GM18507 (cell line): ENCODE measurements at places on chromosomes 2 and 18.

- DNase-seq, result no peak
Measured at GRCh38 chr2:119282996-119283511, 59.4 kb downstream of the STEAP3 start.

DNA sequence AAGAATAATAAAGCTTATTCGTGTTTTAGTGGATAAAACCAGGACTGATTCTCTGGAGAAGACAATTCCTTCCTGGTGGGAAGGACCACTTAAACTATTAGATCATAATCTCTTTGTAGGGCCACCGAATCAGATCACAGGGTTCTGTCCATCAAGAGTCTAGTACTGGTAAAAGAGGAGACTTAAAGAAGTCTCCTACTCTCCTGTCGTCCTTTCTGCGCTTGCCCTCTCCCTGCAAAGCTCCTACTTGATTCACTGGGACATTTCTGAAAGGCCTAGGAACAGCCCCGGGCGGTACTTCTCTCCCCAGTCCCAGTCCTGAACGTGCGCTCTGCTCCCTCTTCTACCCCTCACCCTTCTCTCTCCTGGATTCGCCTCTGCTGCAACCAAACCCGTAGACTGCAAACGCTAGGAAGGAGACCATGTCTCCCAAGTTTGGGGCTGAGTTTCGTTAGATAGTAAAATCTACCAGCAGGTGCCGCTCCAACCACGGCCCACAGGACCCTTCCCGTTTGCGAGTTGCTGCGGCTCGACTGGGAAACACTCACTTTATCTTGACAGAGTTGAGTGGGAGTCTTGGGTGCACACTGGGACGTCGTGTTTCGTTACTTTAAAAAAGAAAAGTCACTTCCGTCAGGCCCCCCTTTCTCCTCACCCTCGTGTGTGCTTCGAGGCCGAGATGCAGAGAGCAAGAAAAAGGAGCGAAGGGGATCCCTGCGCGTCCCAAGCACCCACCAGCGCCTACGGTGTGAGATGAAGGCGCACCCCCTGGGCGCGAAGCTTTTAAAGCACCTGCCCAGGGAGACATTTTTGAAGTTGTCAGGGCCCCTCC is 923 bp downstream of the FIGLA start:
- DNase-seq, result no peak

GRCh38 chr18:23662309-23663263 is at the start of gene ANKRD29:
Gene ANKRD29, minus strand, starts transcription at chr18:23662911. Its CDS starts 181 bp downstream, at chr18:23662730.
- no peak for DNase-seq

GRCh38 chr2:239296020-239296932 is 104.5 kb downstream of the HDAC4 start:
- DNase-seq, result no peak

DNA sequence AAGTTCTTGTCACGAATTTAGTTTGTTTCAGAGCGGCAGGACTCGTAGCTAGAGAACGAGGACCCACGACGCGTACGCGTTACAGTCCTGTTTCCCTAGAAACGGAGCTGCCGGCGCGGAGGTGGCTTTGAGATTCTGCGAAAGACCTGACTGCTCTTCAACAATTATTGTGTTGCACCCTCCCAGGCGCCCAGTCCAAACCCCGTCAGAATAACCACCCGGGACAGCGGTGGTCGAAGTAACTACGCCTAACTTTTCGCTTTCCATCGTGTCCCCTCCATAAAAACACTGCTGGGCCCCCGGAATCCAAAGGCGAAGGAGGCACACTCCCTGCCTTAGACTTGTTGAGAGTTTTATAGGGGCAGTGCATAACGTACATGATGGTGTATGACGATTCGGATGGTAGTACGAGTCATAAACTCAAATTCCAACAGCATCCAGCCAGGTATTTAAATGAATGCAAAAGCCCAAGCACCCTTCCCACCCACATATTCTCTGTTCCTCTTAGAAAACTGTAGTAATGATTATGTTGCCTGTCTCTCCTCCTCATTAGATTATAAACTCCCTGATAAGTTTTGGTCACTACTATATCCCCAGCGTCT is 651 bp upstream of the STAM2 start:
- no peak for DNase-seq

- no peak for DNase-seq
Measured at GRCh38 chr18:36241831-36242230, 54.5 kb downstream of the MOCOS start.

GRCh38 chr2:110157153-110157793 is 41.7 kb upstream of the MALL start:
- peak; percentile 18 for DNase-seq

DNA sequence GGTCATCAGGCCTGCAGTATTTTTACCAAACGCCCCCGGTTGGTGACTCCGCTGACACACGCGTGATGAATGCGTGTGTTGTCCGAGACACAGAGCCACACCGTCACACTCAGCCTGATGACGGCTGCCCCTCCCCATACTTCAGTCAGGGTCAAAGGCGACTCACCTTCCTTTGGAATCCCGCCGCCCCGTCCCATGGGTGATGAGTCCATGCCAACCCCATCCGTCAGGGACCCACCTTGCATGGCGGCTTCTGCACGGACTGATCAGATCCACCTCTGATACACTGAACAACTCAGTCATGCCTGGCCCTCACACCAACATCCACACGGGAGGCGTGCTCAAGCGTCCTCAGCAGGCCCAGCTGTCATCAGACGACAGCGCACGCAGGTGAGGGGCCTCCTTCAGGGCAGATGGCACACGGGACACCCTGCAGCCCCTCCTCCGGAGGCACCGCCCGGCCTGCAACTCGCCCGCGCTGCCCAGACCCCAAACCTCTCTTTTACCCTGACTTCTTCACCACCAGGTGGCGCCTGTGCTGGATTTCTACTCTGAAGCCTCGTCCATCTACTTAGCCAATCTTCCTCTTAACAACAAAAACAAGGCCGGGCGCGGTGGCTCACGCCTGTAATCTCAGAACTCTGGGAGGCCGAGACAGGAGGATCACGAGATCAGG is 89.2 kb downstream of the ZNF516 start:
- peak; percentile 18 for DNase-seq

GRCh38 chr2:64482765-64483504 is 29.0 kb downstream of the LGALSL start:
- DNase-seq, result no peak

DNA sequence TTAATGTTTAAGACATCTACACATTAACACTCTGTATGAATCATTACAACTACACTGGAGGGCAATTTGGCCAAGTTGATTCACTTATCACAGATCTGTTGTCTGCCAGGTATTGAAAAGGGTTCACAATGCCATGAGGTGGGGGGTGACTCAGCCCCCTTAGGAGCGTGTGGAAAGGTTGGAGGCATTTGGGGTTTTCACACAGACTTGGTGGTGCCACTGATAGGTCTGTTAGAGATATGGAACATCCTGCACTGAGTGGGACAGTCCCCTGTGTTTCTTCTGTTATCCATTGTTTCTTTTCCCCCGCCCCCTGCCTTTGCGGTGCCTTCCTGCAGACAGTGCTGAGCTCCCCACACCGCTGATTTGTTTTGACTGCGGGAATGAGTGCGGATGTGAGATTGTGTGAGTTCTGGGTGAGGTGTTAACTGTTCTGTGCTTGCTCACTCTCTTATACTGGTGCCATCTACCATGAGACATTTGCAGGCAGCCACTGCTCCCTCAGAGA is 9.3 kb upstream of the TSN start:
- no peak for DNase-seq

- no peak for DNase-seq
Measured at GRCh38 chr18:25826823-25827222, 263.6 kb downstream of the SS18 start.

GRCh38 chr2:105584435-105585010 is 160.2 kb upstream of the NCK2 start:
- no peak for DNase-seq

DNA sequence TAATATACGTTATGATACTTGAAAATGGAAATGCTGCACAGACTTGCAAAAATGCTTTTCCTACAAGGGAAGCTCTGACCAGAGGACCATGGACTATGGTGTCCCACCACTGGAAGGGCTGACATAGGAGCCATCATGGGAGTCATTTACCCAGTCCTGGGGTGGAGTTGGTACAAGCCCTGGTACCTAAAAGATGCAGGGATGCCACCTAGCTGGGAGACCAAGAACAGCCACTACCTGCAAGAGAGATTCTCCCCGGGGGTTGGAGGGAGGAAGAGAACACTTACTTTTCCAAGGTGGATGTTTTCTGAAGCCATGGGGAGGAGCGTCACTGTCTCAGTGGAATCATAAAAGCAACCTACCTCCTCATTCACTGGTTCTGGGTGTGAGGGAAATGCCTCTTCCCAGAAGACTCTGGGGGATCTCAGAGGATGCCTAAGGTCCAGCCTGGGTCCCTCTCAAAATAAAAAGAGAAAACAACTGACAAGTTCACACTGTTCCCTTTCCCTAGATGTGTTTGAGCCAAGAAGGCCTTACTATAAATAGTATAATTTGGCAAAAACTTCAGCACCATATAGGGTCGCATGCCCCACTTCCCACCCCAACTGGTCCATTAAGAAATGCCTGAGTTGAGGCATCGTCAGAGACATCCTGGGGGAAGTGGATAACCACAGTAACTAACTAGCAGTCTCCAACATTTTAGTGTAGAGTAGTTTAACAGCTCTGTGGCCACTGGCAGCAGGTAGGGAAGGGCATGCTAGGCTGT is 39.9 kb downstream of the REEP1 start:
- no peak for DNase-seq

DNA sequence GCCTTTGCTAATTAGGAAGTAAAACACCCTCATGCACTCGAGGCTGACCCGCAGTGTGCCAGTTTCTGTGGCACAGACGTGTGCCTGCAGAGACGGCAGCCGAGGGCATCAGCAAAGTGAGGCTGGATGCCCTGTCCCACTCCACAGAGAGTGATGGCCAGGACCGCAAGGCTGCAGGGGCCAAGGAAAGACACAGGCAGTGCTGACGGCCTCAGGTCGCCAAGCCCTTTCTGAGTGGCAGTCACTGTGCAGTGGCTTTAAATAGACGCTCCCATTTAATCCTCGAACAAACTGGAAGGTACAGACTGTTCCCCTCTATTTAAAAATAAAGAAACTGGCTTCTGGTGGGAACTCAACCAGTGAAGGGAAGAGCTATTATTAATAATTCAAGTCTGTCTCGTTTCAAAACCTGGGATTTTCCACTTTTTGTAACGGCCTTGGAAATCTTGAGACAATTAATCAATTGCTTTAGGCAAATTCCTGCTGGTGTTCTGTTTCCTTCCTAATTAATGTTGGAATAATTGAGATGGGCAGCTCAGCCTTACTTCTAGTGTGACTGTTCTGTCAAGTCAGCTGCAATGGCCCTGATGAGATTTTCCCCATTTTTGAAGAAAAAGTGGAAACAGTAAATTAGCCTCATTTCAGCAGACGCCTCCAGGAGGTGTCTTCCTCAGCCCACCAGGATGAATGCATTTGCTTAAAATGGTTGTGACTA is 644.6 kb upstream of the RAB6C start:
- no peak for DNase-seq

GRCh38 chr2:178927173-178927572 is 120.0 kb upstream of the TTN start:
- DNase-seq, result no peak

GRCh38 chr2:57084697-57085281 is 901.0 kb downstream of the CCDC85A start:
- no peak for DNase-seq

DNA sequence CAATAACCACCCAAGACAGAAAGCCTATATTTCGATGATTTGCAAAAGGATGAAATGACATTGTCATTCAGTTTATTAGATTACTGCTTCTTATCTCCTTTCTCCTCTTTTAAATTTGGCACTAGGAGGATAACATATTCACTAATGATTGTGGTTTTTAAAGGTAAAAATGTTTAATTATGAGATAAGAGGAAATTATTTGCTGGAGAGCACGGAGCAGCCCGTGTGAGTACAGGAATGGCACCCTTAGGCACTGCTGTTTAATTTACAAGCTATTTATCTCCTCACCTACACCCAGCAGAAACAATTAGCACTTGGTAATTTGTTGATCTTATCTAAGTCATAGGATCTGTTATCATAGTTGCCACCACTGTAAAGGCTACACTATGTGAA is 87.4 kb upstream of the SP3 start:
- DNase-seq, result no peak

DNA sequence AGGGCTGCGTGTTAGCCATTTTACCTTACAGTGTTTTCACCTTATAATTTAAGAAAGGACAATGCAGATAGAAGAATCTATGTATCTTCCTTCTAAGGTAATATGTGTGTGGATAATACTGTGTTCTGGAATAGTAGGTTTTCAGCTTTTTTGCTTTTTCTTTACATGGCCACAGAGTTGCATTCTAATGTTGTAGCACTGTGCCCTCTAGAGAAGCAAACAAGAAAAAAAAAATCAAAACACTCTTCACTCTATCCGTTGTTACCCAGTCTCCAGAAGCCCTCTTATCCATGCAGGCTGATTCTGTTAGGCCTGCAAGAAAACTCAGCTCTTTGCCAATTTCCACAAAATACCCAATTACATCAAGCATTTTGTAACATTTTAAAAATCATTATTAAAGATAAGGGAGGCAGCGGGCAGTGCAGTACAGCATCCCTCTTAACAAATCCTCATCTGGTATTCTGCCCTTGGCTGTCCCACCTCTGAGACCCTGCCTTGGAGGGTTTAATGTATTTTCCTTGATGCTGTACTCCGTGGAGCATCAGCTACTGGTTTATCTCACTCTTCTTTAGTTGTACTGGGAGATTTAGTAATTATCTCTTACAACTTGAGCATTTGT is 41.8 kb downstream of the CDH7 start:
- DNase-seq, result no peak

GRCh38 chr2:160110674-160111239 is 48.3 kb upstream of the PLA2R1 start:
- DNase-seq, result no peak

DNA sequence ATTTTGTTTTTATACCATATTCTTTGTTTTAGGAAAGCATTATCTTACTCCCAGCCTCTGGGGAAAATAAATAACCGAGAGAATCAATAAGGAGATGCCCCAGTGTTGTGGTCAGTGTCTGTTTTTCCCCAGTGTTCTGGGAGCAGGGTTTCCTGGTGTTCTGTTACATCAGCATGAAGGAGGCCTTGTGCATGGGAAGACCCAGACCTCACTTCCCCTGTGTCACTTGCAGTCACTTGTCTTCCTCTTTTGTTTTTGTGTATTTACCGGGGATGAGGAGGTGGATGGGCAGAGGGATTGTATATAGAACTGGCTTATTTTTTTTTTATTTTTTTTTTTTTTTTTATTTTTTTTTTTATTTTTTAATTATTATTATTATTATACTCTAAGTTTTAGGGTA is 45.0 kb upstream of the MGAT5 start:
- DNase-seq, result no peak

DNA sequence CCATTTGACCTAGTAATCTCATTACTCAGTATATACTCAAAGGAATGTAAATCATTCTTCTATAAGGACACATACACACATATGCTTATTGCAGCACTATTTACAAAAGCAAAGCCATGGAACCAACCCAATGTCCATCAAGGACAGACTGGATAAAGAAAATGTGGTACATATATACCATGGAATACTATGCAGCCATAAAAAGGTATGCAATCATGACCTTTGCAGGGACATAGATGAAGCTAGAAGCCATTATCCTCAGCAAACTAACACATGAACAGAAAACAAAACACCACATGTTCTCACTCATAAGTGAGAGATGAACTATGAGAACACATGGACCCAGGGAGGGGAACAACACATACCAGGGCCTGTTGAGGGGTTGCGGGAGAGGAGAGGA is 214.5 kb downstream of the NBAS start:
- no peak for DNase-seq
